Renal cortical epithelial cell (primary cell): ENCODE measurements at places on chromosomes 7 and 10.
A peak's percentile ranks its signal among the peaks of the same experiment; 100 is the strongest.

GRCh38 chr10:70296406-70296899, 12.6 kb upstream of the NPFFR1 start:
- DNase-seq = peak; percentile 65

DNA sequence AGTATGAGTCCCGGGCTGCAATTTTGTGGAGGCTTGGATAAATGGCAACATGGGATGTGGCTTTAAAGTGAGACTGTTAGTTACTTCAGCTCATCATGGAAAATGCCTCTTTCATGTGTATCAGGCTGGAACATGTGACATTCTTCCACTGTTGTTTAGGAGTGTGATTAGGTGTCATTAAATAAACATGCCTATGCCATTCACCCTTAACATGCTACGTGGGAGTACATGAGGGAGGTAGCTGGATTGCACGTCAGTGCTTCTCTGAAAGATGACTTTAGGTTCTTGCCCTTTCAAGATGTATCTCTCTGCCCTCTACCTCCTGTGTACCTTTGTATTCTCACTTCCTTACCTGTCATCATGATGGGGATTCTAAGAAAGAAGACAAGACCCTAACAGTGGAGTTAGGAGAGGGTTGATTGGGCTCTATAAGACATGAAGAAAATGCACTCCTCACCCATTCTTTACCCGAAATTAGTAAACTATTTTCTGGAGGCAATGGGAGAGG, 8.9 kb downstream of the AKR1E2 start:
- DNase-seq = no peak

DNA sequence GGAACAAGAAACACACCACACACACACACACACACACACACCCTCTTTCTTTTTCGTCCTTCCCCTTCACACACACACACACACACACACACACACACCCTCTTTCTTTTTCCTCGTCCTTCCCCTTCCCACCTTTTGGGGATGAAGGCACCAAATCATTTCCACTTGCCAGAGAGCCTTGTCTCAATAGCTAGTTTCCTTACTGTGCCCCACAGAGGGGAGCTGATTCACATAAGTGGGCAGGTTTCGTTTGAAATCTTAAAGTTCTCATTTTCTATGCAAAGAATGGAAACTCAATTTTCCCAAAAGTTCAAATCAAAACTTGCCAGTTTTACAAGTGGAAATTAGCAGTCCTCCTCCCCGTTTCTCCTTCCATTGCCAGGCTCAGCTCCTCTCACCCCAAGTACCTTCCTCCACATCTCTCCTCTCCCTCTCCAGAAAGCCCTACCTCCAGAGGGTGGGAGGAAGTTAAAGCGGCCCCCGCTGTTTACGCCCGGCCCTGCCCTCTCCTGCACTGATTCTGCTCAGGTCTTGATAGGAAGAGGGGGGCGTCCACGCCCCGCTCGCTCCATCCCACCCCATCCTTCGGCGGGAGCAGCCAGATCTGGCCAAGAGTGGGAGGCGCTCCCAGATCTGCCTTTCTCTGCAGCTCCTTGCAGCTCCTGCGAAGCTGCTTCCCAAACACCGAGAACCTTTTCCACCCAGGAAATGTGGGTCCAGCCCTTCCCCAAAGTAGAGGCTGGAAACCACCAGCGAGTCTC, 1.3 kb downstream of the CTTNBP2 start:
- peak; percentile 18 for DNase-seq

GRCh38 chr10:132383101-132383500, 13.9 kb upstream of the PWWP2B start:
- no peak for DNase-seq

DNA sequence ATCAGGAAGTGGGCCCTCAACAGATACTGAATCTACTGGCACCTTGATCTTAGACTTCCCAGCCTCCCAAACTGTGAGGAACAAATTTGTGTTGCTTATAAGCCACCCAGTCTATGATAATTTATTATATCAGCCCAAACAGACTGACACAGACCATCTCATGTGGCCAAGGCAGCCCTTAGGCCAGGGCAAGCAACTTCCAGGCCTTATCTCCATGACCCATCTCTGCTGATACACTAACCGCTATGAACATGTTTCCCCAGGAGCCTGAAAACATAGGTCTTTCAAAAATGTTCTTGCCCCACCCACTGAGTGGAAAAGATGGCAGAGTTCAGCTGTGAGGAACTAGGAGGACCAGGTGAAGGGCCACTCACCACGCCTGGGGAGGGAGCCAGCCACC, 3.2 kb upstream of the BLOC1S2 start:
- no peak for DNase-seq

DNA sequence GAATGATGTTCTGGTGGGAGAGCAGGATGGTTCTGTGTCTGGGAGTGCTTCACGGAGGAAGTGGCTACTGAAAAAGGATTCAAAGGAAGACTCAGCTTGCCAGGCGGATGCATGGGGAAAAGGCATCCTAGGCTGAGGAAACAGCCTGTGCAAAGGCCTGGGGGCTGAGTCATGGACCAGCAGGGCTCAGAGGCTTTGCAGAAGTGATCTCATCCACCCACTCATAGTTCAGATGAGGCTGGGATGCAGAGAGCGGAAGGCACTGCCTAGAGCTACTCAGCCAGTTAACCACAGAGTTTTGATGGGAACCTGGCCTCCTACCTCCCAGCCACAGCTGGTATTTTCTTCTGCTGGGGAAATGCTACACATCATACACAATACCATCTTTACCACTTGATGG, 15.8 kb upstream of the ADAMTS14 start:
- DNase-seq = peak; percentile 98

DNA sequence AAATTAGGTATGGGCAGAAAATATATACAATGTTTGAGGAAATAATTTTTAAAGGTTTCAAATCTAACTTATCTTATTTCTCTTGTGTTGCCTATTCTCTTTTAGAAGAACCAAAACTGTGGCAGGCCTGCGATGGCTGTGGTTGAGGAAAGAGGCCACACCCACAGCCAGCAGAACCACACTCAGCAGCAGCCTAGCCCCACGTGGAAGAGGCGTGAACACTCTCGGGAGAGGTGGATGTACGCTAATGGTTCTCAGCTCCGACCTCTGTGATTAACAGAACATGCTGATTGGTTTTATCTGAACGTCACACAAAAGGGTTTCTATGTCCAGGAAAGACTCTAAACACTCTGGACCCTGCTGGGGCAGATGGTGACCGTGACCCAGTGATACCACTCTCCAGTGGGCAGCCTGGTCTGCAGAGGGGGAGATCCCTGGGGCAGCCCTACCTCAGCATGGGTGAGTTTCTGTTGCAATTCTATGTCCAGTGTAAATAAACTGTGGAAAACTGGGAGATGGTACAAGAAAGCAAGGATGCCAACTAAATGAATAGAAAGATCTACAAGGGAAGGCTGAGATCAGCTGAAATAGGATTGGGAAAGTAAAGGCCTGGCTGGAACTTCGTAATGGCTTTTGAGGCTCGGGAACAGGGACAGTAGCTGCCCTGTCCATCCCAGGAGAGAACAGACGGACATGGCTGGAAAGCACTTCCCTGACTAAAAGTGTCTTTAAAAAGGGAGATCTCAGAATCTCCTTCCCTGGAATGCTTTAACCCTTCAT, 26.6 kb downstream of the DIP2C start:
- no peak for DNase-seq

DNA sequence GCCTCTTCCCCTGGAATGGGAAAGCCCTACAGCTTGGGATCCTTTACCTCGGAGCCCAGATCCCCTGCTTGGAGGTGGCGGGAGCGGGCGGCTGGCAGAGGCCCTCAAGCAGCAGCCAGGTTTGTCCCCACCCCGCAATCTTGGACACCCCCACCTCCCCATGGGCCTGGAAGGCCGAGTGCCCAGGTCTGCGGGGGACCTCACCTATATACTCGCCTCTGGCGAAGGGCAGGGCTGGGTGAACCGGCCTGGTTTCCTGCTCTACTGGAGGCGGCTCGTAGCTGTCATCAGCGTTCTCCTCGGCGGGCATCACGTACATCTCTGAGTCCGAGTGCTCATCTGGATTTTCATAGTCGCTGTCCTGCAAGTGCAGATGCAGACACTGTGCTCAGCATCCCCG, 44.2 kb downstream of the BLNK start:
- no peak for DNase-seq

DNA sequence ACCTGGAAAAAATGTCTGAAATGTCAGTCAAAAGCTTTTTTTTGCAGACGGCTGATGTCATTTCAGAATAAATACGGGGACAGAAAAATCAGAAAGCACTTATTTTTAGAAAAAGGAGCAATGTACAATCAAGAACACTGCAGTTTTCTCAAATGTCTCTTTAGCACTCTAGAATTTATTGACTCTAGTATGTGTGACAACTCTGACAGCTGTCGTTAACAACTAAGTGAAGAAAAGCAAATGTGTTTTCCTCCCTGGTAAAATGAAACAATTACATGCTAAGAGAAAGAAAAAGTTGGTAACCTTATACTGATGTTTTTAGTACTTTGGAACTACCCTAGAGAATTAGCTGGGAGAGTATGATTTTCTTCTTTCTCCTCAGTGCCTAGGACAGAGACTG, 497.4 kb downstream of the GRM8 start:
- no peak for DNase-seq

GRCh38 chr10:129839285-129840195, 124.5 kb downstream of the EBF3 start:
- DNase-seq = no peak

- no peak for DNase-seq
Observed at GRCh38 chr10:123269675-123270074, 115.5 kb downstream of the BUB3 start.

GRCh38 chr10:110268442-110268841, 36.3 kb downstream of the SMNDC1 start:
- peak; percentile 5 for DNase-seq

DNA sequence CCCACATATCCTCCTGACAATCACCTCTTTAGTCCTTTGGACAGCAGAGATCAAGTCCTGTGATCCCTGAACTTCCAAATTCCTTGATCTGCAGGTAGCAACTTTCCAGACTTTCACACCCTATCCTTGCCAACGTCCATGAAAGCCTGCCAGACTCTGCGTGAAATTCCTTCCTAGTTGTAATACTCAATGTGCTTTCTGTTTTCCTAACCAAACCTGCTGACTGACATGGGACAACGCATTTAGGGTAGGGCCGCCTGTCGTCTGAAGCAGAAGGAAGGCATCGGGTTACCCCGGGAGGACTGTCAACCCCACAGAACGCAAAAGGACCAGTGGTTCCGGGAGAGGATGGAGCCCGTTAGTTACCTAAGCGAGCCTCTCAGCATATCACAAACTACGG, 23.9 kb downstream of the ITGA8 start:
- DNase-seq = no peak

DNA sequence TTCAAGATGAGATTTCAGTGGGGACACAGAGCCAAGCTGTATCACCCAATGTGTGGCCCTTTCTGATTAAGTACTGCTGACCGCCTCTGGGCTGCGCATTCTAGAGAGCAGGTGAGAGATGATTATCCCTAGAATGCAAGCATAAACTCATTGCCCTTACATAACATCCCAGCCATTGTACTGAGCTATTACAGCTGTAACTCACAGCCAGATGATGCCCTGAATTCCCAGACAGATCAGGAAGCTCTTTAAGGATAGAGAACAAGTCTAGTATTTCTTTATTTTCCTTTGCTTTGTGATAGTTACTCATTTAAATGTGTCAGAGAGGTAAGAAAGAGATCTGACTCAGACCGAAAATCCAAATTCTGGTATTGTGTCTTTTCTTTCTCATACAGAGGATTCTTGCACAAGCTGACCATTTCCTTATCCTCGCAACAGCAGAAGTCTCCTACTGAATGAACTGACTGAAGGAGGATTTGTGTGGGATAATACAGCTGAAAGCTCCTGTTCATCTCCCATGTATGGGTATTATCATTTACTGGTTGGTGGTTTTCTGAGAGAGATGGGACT, 58.4 kb downstream of the ZNF22 start:
- no peak for DNase-seq

DNA sequence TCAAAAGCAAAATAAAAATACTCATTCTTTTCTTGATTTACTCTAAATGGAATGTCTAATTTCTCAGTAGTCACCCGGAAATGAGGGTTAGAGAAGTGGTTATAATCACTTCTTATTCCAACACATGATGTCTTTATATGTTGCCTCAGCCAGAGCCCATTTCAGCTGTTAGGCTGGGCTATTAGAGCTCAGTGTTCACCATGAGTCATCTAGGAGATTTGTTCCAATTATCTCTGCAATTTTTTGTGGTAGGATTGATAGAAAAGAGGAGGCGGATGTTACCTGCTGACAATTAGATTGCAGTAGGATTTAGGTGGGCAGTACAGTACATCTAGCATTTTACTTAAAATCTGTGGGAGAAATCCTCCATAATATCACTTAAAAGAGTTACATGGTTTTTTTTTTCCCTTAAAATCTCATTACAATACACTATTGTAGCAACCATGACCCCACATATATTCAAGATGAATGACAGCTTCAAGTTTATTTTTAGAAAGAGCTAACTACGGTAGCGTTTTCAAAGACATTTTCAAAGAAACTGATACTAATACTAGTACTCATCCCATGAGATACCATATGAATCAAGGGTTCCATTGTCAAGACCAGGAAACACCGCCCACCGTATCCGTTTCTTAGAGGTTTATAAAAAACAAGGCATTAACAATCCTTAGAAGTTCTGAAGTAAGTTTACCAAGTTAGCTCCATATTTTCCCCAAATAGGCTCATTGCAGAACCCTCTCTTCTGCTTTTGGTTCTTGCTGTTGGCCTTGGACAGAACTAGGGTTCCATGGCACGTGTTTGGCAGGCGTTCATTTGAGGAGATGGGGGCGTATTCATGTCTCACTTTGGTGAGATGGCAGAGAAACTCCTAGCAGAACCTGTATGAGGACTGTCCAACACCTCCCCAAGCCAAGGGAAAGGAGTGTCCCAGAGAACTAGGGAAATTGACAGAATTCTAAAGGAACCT, 10.4 kb downstream of the CPA2 start:
- peak; percentile 35 for DNase-seq

GRCh38 chr7:156151078-156151477, 338.8 kb upstream of the SHH start:
- DNase-seq = peak; percentile 27

DNA sequence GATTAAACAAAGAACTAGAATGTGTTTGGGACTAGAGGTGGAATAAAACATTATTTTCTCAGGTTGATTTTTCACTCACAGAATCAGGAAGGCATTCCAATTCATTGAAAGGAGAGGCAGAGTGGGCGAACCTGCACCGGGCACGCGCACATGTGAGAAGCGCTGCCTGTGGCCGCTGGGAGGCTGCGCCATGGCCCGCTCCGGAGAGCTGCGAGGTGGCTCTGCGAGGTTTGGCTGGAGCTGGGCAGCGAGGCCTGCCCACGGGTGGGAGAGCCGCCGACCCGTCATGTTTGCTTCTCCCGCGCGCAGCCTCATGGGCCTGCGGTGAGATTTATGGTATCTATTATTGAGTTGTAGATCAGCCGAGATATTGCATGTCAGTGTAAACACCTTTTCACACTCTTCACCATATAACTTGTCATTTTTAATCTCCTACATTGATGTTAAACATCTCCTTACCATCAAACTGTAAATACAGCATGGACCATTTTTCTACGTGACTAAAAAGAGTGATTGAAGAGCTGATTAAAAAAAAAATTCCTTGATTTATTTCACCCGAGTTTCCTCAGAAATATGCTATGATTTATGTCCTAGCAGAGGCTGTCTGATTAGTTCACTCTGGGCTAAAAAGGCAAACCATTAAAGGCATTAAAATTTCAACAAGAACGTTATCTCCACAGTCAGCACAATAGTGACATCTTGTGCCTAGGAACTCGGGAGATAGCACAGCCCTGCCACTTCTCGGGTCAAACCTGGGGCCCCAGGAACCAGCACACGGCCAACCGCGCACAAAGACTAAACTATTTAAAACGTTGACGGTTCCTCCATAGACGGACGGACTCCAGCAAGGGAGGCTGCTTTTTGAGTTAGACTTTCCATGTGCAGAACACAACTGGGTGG, 96.6 kb upstream of the RNF32 start:
- no peak for DNase-seq

GRCh38 chr10:44591911-44592310, 207.0 kb upstream of the CXCL12 start:
- no peak for DNase-seq
